ENCODE measurements at places on chromosomes 1 and 21.

DNA sequence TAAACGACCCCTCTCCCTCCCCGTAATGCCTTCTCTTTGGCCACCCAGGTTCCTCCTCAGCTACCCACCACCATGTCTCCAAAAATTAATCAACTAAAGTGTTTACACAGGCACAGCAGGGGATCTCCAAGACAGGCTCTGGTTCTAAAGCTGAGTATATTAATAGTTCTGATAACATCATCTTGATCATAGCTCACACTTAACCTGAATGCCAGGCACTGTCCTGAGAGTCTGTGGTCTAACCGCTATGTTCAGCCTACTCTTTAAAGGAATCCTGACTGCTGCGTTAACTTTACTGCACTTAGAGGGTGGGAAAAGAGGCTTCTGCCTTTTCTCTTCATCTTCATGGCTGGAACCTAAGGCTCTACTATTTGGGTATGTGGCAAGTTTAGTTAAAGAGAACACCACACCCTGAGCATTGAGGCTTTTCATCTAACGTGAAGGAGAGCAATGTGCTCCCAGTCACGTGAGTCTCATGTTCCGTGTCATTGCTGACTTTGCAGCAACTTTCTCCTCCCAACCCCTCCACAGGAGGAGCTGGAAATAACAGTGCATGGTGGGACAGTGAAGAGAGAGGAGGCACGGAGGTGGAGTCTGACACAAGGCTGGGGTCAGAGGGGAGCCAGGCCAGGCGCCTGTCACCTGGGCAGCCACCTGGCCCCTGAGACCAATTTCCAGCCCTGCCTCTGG is 86.4 kb downstream of the FAM78B start:
- DNase-seq: no peak

DNA sequence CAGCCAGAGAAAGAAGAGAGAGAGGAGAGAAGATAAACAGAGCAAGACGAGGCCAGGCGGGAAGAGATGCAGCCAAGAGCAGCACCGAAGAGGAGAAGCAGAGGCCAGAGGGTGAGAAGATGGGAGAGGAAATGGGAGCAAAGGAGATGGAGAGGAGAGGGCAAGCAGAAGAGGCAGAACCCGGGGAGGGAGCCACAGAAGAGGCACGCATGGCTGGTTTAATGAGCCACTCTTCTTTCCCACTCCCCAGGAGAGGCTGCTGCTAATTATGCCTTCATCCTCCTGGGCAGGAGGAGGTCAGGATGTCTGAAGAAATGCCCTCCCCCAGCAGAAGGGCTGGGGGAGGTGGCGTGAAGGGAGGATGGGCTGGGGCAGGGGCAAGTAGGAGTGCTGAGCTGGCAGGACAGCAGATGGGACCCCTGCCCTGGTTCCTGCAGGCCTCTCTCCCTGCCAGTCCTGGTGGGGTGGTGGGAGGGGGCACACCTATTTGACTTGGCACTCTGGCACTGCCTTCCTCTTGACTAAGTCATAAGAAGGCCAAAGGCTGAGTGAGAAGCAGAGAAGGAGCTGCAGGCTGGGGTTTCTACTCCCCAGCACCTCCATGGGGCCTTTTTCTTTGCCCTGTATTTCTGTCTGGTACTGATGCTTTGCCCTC is 32.3 kb downstream of the KIRREL1 start:
- no peak for DNase-seq

GRCh38 chr21:15552914-15553494 is 176.8 kb upstream of the USP25 start:
- no peak for DNase-seq

DNA sequence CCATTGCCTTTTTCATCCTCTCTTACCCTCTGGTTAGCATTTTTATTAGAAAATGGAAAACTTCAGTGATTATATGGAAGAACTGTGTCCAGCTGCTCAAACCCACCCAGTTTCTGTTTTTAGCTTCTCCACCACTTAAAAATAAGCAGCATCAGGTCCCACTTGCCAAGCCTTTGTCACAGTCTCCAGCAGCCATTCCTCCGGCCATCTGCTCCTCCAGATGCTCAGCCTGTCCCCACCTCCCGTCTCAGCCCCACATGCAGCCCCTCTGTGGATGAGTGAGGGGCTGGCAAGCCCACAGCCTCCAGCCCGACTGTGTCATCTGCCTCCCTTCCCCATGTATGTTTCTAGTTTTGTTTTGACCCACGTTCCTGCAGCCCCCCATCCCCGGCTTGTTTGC is 289.7 kb downstream of the HHAT start:
- no peak for DNase-seq

- DNase-seq: no peak
Measured at GRCh38 chr1:93716941-93717368, 35.3 kb upstream of the BCAR3 start.

GRCh38 chr1:109300650-109301151 is 6.1 kb downstream of the MYBPHL start:
- DNase-seq: no peak

DNA sequence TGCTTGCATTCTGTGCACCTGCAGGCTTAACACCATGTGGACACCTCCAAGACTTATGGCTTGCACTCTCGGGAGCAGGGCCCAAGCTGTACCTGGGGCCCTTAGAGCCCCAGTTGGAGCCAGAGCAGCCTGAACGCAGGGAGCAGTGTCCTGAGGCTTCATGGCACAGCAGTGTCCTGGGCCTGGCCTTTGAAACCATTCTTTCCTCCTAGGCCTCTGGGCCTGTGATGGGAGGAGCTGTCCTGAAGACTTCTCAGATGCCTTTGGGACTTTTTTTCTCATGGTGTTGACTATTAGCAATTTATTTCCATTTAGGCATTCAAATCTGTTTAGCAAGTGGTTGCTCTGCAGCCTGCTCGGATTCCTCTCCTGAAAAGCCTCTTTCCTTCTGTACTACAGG is 11.0 kb downstream of the RPTN start:
- DNase-seq: no peak

DNA sequence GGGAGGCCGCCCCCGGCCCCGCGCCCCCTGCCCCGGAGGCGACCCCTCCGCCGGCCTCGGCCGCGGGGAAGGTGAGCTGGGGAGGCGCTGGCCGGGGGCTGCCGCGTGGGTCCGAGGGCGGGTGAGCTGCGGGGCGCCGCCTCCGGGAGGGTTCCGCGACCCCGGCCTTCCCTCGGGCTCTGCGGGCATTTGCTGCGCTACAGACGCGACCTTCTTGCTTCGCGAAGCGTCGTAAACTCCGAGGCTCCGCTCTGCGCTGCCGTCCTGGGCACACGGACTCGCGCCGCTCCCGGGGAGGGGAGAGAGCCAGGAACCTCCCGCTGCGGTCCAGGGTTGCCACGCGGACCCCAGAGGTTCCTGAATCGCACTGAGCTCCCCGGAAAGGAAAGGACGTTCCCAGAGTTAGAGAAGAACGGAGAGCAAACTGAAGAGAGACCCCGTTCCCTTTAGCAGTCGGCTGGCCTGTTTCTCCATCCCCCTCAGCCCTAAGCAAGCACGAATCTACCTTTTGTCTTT is 345 bp downstream of the SLX9 start:
- no peak for DNase-seq

- no peak for DNase-seq
Measured at GRCh38 chr1:107352850-107353249, 212.0 kb downstream of the NTNG1 start.

All from NCI-H345 (cell line).